ENCODE measurements at places on chromosomes 4 and X.

DNA sequence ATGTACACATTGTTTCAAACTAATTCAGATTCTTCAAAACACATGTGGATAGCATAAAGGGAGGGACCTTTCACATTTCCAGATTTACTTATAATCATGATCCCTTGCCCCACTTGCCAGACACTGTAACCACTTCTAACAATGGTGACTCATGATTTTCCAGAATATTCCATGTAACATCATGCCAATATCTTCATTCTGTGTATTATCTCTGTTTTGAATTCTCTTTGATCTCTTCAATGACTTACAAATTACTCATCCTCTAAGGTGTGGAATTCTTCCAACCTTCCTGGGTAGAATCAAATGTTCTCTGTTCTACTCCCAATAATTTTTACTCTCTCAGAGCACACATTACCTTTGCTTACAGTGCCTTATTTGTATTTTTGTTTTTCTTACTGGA is 517.1 kb downstream of the PCDH7 start:
- DNase-seq = no peak

DNA sequence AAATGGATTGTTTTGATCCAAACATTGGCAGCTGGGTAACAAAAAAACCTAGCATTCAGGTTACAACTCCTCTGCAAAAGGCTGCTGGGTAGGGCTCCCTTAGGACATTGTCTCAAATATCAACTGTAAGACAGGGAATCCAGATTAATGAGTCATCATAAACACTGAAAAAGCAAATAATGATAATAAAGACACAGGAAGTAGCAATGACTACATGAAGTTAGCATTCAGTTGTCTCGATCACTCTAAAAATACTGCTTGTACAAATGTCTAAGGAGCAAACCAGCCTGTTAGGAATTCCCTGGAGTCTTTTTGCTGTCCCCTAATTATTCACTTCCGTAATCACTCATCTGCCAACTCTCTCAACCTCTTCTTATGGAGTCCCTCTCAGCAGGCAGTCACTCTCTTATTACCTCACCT is 259.2 kb downstream of the GPC3 start:
- DNase-seq = no peak

DNA sequence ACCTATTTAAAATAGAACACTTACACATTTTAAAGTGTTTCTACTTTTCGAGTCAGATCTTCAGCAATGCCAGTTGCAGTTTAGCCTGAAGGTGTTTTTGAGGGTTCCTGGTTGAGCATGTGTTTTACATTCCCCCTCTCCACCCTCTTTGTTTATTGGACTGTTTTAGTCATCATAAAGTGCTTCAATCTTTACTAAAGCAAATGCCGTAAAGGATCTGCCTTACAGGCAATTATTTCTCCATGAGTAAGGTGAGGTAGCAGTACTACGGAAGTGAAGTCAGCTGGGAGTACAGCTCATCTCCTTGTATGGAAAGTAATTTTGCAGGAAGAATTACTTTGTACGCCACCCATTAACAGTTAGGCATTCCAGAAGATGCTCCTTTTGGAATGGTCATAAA is 36.9 kb downstream of the PDLIM5 start:
- DNase-seq = no peak

- no peak for DNase-seq
These were observed 28.1 kb downstream of the ANK2 start for GRCh38 chr4:113077575-113077974.

- no peak for DNase-seq
These were observed 98.9 kb downstream of the SLC39A8 start for GRCh38 chr4:102246416-102246815.

Measured in stimulated activated CD4-positive, alpha-beta T cell treated with anti-CD3 and anti-CD28 coated beads, Interleukin-12 subunit alpha, Interleukin-12 subunit beta, amount 100 ng/mL, for 24 hours (primary cell).